ENCODE measurements at places on chromosomes 5 and 9.

DNA sequence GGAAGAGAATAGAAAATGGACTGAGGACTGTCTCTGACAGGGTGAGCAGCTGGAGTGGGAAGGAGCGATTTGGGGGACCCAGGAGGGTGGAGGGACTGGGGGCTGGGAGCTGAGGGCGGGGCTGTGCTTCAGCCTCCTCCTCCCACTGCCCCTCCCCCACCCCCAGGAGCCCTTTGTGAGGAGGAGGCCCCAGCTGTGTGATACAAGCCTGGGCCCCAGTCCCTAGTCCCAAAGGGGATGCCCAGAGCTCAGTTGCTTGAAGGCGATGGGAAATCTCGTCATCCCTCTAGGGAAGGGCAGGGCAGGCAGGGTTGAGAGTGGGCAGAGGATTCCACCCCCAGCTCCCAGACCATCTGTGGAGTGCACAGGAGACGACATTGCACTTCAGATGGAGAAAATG lies at the start of gene SPATA31E1:
TSS of gene SPATA31E1 (plus strand) at position 251 of the 400 bp plus-strand sequence. CDS start at position 266, 15 bp downstream.
- DNase-seq: no peak

DNA sequence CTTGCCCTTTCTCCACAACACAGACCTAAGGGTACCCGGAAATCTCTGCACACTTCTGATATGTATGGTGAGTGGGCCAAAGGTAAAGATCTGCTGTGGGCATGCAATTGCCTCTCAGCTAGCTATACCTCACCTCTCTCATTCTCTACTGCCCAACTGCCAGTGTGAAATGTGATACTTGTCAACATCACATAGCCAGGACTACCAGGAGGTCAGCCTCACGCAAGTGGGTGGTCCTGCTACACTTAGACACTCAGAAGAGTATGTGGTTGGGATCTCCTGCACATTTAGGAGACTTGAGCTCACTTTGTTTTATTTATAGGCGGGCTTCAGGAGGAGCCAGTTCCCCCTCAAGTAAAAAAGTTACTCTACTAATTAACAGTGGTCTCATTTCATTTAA lies 88.0 kb upstream of the MAN2A1 start:
- DNase-seq: no peak

- DNase-seq: peak; percentile 84
Measured at GRCh38 chr9:98848450-98849149, 41.1 kb downstream of the GALNT12 start.

- no peak for DNase-seq
Measured at GRCh38 chr5:22926574-22926973, 73.4 kb upstream of the CDH12 start.

- DNase-seq: no peak
Measured at GRCh38 chr9:76894198-76894597, 11.7 kb downstream of the PRUNE2 start.

GRCh38 chr5:39648848-39649227 lies 224.1 kb upstream of the DAB2 start:
- DNase-seq: peak; percentile 15

GRCh38 chr9:91578911-91579310 lies 155.3 kb upstream of the NFIL3 start:
- no peak for DNase-seq

GRCh38 chr5:85268194-85268593 lies 883.5 kb upstream of the EDIL3 start:
- no peak for DNase-seq

DNA sequence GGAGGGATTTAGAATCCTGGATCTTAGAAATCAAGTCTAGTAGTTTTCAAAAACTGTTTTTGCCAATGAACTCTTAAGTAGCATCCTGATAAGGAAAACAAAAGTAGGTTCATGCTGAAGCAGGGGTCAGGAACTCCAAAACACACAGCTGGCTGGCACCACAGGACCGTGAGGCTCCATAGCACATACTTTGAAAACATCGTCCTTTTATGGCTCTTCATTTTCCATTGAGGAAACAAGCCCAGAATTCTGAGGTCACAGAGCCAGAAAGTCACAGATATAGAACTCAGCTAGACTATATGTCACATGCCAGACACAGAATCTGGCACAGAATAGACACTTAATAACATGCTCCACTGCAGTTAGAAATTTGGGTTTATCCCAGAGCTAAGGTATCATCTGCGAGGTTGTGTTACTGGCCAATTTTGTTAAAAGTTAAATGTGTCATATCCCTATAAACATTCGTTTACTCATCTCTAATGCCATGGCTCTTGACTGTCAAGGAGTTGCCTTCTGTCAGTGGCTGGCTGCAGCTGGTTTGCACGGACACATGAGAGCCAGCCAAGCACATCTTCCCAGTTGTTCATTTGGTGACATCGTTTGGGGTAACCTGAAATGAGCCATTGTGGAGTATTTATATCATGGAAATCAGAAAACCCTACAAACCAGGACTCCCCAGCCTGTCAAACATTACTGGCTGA lies 58.8 kb downstream of the FAM78A start:
- DNase-seq: no peak

GRCh38 chr5:142984525-142984924 lies 214.3 kb downstream of the ARHGAP26 start:
- no peak for DNase-seq

GRCh38 chr9:106916466-106917235 lies 53.7 kb downstream of the ZNF462 start:
- DNase-seq: no peak

Data from NB4 (cell line).